ENCODE measurements at places on chromosomes 3 and 15.

DNA sequence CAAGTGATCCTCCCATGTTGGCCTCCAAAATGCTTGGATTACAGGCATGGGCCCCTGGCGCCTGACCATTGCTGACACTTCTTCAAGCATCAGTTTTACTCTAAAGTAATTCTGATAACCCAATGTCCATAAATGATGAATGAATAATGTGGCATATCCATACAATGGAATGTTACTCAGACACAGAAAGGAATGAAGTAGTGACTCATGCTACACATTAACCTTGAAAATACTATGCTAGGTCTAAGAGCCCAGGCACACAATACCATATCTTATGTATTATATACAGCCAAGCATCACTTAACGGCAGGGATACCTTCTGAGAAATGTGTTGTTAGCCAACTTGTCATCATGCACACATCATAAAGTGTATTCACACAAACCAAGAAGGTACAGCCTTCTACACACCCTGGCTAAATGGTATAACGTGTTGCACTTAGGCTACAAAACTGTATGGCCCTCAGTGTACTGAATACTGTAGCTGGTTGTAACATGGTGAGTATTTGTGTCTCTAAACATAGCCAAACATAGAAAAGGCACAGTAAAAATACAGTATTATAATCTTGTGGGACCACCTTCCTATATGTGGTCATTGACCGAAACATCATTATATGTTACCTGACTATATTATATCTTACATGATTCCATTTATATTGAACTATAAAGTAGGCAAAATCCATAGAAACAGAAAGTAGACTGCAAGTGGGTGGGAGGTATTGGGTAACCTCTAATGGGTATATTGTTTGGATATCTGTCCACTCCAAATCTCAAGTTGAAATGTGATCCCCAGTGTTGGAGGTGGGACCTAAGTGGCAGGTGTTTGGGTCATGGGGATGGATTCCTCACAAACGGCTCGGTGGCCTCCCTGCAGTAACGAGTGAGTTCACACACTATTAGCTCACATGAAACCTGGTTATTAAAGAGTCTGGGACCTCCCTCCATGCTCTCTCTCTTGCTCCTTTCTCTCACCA, 31.4 kb downstream of the MKRN2 start:
- peak; percentile 50 for DNase-seq

DNA sequence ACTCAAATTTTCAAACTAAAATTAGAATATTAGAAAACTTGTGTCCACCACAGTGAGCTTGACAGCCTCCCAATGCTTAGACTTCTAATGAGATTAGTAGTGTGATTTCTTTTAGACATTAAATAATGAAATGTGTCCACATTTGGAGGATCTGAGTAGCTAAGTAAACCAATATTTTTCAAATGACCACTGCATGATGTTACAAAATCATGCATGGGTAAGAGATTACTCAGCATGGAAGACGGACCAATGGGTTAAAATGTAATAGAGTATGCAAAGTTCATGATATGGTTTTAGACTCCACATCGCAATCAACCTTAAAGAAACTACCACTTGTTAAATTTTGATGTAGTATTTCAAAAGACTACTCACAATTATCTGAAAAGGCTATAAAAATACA, 130.6 kb downstream of the IMPG2 start:
- peak; percentile 55 for DNase-seq

- DNase-seq, result no peak
Measured at GRCh38 chr3:184169896-184170875, 4.5 kb upstream of the AP2M1 start.

GRCh38 chr3:126911162-126912026, 71.5 kb upstream of the PLXNA1 start:
- DNase-seq, result peak; percentile 93

- DNase-seq, result peak; percentile 94
Measured at GRCh38 chr3:21435871-21436270, 315.1 kb downstream of the ZNF385D start.

GRCh38 chr3:15081960-15082664, 16.8 kb downstream of the RBSN start:
- DNase-seq, result peak; percentile 21

- DNase-seq, result no peak
Measured at GRCh38 chr15:28022961-28023360, 76.2 kb downstream of the OCA2 start.

GRCh38 chr15:46117071-46117470, 482.2 kb downstream of the SQOR start:
- DNase-seq, result peak; percentile 10

- DNase-seq, result peak; percentile 27
Measured at GRCh38 chr3:77254967-77255831, 215.3 kb downstream of the ROBO2 start.
